Bone marrow (tissue), 2 donors: ENCODE measurements at places on chromosomes 3 and 15.

DNA sequence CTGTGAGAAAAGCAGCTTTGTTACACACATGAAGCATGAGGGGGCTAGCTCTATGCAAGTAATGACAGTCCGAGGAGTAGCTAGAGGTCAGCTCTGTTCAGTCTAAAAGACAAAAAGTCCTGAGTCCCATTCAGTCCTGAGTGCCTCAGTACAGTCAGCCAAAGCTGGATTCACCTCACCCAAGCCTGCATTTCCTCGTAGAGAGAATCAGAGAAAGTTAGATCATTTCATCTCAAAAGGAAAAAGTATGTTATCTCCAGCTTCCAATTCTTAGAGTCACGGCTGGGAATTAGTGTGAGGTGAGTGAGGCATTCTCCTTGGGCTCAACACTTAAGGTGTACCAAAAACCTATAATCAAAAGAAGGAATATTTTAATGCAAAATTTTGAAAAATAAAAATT is 5.9 kb upstream of the ACP3 start:
- DNase-seq: no peak

DNA sequence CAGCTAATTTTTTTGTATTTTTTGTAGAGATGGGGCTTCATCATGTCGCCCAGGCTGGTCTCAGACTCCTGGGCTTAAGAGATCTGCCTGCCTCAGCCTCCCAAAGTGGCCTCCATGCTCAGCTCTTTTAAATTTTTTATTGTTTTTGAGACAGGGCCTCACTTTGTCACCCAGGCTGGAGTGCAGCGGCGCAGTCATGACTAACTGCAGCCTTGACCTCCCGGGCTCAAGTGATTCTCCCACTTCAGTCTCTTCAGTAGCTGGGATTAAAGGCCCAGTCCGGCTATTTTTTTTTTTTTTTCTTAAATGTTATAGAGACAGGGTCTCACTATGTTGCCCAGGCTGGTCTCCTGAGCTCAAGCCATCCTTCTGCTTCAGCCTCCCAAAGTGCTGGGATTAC is 15.1 kb upstream of the BAHD1 start:
- no peak for DNase-seq

- DNase-seq: no peak
Measured at GRCh38 chr3:55716044-55716443, 228.9 kb upstream of the WNT5A start.

- no peak for DNase-seq
Measured at GRCh38 chr15:91116113-91117067, 16.3 kb downstream of the SV2B start.

DNA sequence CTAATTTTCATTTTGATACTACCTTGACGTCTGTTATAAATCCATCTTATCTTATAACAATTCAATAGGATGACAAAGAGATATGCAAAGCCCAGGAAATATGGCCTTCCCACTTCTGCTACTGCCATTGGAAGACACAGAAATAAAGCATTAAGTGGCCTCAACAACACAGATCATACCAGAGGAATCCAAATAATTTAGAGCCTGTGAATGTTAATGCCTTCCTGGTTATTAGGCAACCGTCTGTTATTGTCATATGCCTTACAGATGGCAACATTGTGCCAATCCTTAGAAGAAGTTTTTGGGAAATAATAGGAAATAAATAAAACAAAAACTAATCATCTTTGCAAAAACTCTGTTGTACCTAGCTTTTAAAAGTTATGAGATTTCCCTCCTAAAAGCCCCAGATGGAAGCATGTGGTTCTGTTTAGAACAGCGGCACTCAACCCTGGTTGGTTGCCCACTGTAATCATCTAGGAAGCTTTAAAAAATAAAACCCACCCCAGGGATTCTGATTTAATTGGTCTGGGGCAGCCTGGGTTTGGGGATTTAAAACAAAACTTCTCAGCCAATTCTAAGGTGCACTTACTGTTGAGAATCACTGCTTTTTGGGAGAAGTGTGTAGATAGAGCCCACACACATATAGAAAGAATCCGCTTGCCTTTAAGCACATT is 704.8 kb upstream of the CFAP20DC start:
- DNase-seq: no peak

- DNase-seq: no peak
Measured at GRCh38 chr3:116963802-116964201, 254.2 kb downstream of the TUSC7 start.
